MCF 10A (cell line): ENCODE measurements at places on chromosomes 5 and 9. TPM values are rescaled to one million over a fixed set of nuclear protein-coding genes. Genes with fewer than 3 reads are reported as not detected.

The ECSCR gene
- not detected in 2 replicates for total RNA-seq

The WWC1 gene
- total RNA-seq = 27.8 and 47.0 TPM in 2 replicates

- peaks cover 11% of the 10 kb centered on the region for H3K4me1 ChIP-seq
- DNase-seq = peak; percentile 74
- no peak overlapping the region for H3K4me3 ChIP-seq
- peaks cover under 1% of the 10 kb centered on the region for H3K36me3 ChIP-seq
- H3K27ac ChIP-seq = peak overlapping the region; percentile 59
These were observed 52.3 kb downstream of the NLN start for GRCh38 chr5:65774346-65774745.

- no peaks in the 10 kb centered on the region for H3K36me3 ChIP-seq
- DNase-seq = peak; percentile 19
- H3K4me1 ChIP-seq = no peaks in the 10 kb centered on the region
- H3K27ac ChIP-seq = no peak overlapping the region
These were observed 69.3 kb downstream of the ANKRD31 start for GRCh38 chr5:75167345-75167744.

The ABITRAM gene
- total RNA-seq = 39.4 and 45.5 TPM in 2 replicates

GRCh38 chr5:58064801-58065200, 395.1 kb downstream of the PLK2 start:
- no peak overlapping the region for H3K27ac ChIP-seq
- no peak for DNase-seq
- H3K27me3 ChIP-seq = no peaks in the 10 kb centered on the region
- no peak overlapping the region for H3K4me3 ChIP-seq
- H3K36me3 ChIP-seq = peaks cover 5% of the 10 kb centered on the region

GRCh38 chr5:80705801-80706200, 51.0 kb upstream of the DHFR start:
- H3K4me3 ChIP-seq = no peak overlapping the region
- no peaks in the 10 kb centered on the region for H3K4me1 ChIP-seq
- peaks cover 21% of the 10 kb centered on the region for H3K36me3 ChIP-seq
- no peak overlapping the region for H3K27ac ChIP-seq

DNA sequence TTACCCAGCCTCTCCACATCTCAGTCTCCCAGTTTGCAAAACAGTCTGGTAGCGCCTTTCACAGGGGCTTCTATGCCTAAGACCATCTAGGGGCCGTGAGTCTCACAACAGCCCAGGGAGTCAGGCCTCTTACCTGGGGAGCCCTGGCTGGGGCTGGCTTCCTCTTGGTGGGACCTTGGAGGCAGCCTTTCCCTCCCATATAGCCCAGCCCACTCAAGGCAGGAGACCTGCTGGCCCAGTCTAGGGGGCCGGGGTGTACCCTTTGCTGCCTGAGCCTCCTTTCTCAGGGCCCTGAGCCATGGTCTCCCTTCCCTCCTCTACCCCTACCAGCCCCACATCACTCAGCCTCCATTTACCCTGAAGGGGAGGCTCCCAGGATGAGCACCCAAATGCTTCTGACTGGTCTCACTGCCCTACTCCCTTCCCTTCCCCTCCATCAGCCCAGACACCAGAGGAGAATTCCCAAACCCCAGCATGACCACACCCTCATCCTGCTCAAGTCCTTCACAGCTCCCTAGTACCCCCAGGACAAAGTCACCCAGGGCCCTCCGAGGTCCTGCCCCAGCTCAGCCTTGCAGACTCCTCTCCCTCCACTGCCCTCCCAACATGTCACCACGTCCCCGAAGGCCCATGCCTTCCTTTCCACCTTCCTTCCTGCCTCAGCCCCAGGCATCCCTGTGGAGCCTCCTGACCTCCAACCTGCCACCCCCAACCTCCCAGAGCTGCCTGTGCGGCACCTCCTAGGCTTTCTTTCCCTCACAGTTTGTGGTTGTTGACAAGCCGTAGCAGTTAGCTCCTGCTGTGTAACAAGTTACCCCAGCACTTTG, 55.3 kb downstream of the BARX1 start:
- no peak for DNase-seq
- H3K4me3 ChIP-seq = no peak overlapping the region
- H3K4me1 ChIP-seq = no peaks in the 10 kb centered on the region
- H3K27ac ChIP-seq = no peak overlapping the region
- H3K27me3 ChIP-seq = peaks cover 18% of the 10 kb centered on the region

The LCN10 gene
- not detected in 2 replicates for total RNA-seq

GRCh38 chr5:124546643-124547042, 199.8 kb downstream of the ZNF608 start:
- no peak overlapping the region for H3K4me3 ChIP-seq
- no peaks in the 10 kb centered on the region for H3K27me3 ChIP-seq
- H3K36me3 ChIP-seq = no peaks in the 10 kb centered on the region
- H3K4me1 ChIP-seq = no peaks in the 10 kb centered on the region

DNA sequence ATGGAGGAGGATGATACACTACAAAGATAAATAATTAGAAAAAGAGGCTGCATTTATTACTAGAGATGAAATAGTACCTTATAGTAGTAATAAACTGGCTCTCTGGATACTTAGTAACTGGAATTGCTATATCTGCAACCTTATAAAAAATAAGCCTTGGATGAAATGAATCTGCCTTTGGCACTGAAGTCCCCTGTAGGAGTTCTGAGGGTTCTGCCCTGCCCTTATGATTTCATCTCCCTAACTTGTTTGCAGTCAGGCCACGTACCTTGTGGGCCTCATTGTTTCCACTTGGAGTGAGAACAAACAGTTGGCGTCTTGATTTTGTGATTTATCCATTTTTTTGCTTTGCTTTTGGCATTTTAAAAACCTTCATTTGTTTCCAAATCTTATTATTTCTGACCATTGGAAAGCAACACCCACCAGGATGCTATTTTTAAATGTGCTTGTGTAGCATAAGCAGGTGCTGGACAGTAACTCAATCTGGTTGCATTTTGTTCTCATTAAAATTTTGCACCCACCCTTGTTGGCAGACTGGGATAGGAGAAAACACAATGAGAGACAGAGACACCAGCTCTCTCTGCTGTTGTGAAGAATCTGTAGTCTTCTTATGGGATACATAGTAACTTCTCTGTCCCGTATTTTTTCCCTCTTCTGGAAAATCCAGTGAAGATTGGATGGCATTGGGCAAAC, 518.9 kb upstream of the SGCD start:
- no peaks in the 10 kb centered on the region for H3K27me3 ChIP-seq
- no peak for DNase-seq
- H3K36me3 ChIP-seq = no peaks in the 10 kb centered on the region
- no peak overlapping the region for H3K27ac ChIP-seq

The LCN12 gene
- total RNA-seq = 0.86 and 1.2 TPM in 2 replicates

GRCh38 chr5:164832516-164832915, 1327.1 kb downstream of the MAT2B start:
- no peaks in the 10 kb centered on the region for H3K27me3 ChIP-seq
- H3K4me3 ChIP-seq = no peak overlapping the region
- DNase-seq = no peak
- no peaks in the 10 kb centered on the region for H3K36me3 ChIP-seq
- no peaks in the 10 kb centered on the region for H3K4me1 ChIP-seq

- H3K4me1 ChIP-seq = peaks cover 10% of the 10 kb centered on the region
- H3K36me3 ChIP-seq = no peaks in the 10 kb centered on the region
- DNase-seq = no peak
These were observed 92.3 kb downstream of the PTCD2 start for GRCh38 chr5:72412283-72413055.

DNA sequence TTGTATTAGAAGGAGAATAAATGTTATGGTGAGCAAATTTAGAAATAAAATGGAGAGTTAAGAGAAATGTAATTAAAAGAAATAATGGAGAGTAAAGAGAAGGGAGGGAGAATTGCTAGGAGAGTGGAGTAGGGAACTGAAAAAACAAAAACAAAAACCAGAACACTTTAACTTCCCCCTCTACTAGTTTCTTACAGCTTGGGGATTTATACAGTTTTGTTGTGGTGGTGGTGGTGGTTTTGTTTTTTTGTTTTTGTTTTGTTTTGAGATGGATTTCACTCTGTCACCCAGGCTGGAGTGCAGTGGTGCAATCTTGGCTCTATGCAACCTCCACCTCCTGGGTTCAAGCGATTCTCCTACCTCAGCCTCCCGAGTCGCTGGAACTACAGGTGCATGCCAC, 322.4 kb downstream of the TMEM167A start:
- no peaks in the 10 kb centered on the region for H3K36me3 ChIP-seq
- no peaks in the 10 kb centered on the region for H3K4me1 ChIP-seq
- DNase-seq = no peak
- no peak overlapping the region for H3K27ac ChIP-seq
- H3K27me3 ChIP-seq = no peaks in the 10 kb centered on the region

- H3K27me3 ChIP-seq = no peaks in the 10 kb centered on the region
- H3K27ac ChIP-seq = no peak overlapping the region
- no peaks in the 10 kb centered on the region for H3K36me3 ChIP-seq
These were observed 51.2 kb downstream of the SIL1 start for GRCh38 chr5:139146809-139147482.

DNA sequence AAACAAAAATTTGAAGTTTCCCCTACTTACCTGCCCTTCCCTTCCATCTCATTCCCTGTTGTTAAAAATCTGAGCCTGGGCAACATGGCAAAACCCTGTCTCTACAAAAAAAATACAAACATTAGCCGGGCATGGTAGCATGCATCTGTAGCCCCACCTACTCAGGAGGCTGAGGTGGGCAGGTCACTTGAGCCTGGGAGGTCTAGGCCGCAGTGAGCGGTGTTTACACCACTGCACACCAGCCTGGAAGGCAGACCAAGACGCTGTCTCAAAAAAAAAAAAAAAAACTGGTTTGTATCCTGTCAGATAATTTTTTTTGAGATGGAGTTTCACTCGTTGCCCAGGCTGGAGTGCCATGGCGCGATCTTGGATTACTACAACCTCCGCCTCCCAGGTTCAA, 16.3 kb upstream of the REEP5 start:
- H3K36me3 ChIP-seq = no peaks in the 10 kb centered on the region
- H3K27ac ChIP-seq = no peak overlapping the region
- H3K4me3 ChIP-seq = no peak overlapping the region
- DNase-seq = no peak

GRCh38 chr9:29691758-29692407, 2118.6 kb upstream of the C9orf72 start:
- peak; percentile 73 for DNase-seq
- no peaks in the 10 kb centered on the region for H3K4me1 ChIP-seq
- H3K27ac ChIP-seq = no peak overlapping the region
- no peaks in the 10 kb centered on the region for H3K27me3 ChIP-seq

DNA sequence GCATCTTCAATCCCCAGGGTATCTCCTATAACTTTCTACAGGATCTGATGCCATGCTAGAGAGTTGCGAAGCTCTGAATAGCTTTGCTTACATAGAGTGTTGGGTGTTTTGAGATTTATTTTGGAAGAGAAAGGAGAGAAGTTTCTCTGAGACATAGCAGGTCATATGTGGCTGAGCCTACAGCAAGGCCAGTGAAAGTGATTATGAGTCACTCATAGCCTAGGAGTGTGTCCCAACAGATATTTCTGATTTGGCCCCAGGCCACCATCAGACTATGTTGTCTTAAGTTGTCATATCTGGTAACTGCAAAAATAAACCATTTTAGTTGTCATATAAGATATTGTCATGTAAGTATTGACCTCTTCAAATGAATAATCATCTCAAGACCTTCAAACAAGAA, 132.0 kb upstream of the RAI14 start:
- H3K27ac ChIP-seq = no peak overlapping the region
- peak; percentile 85 for DNase-seq
- no peaks in the 10 kb centered on the region for H3K36me3 ChIP-seq
- H3K4me1 ChIP-seq = peaks cover 20% of the 10 kb centered on the region
- H3K4me3 ChIP-seq = no peak overlapping the region

DNA sequence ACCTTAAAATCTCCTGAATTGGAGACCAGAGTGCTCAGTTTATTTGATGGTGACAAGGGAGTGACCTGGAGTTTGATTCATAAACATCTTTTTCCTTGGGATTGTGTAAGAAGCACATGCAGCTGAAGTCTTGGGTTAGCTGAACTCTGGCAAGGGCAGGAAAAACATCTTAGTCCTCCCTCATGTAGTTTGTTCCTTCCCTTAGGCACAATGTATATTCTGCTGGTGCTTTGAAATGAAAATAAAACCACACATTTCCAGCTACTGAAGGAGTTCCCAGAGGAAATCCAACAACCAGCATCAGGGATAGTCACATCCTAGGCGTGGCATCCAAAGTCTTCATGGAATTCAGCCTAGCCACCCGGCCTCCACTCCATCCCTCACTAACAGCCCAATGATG, 95.2 kb upstream of the PAPPA start:
- H3K4me1 ChIP-seq = peaks cover 23% of the 10 kb centered on the region
- H3K27me3 ChIP-seq = no peaks in the 10 kb centered on the region
- peak overlapping the region; percentile 59 for H3K27ac ChIP-seq
- DNase-seq = peak; percentile 39
- no peak overlapping the region for H3K4me3 ChIP-seq
- H3K36me3 ChIP-seq = peaks cover 7% of the 10 kb centered on the region

DNA sequence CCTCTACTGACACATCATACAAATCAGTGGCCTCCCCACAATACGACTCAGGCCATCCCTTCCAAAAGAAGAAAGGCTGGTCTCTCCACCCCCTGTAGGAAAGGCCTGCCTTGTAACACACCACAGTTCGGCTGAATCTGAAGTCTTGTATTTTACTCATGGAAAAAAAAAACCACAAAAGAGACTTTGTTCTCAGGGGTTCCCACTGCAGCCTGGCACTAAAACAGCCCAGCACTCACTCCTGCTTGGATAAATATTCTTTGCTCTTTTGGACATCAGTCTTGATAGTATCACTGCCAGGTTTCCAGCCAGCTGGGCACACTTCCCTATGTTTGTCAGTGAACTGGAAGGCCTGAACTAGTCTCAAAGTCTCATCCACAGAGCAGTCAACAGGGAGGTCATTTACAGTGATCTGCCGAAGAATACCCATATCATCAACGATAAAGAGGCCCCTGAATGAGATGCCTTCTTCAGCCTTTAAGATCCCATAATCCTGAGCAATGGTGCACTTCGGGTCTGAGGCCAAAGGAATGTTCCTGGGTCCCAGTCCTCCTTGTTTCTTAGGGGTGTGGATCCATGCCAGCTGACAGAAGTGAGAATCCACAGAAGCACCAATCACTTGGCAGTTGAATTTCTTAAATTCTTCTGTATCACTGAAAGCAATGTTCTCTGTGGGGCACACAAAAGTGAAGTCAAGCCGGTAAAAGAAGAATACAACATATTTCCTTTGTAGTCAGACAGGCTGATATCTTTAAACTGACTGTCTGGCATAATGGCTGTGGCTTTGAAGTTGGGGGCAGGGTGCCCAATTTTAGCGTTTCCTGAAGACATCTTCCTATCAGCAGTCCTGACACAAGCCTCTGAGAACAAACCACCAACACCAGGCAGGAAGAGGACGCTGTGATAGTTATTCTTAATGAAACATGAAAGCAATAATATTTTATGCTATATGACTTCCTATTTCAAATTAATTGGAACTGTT, 198.1 kb downstream of the LURAP1L start:
- H3K4me3 ChIP-seq = no peak overlapping the region
- H3K36me3 ChIP-seq = no peaks in the 10 kb centered on the region
- no peak for DNase-seq
- peaks cover 8% of the 10 kb centered on the region for H3K4me1 ChIP-seq
- H3K27me3 ChIP-seq = no peaks in the 10 kb centered on the region
- no peak overlapping the region for H3K27ac ChIP-seq

- no peak overlapping the region for H3K27ac ChIP-seq
- H3K36me3 ChIP-seq = no peaks in the 10 kb centered on the region
- peaks cover under 1% of the 10 kb centered on the region for H3K4me1 ChIP-seq
- H3K4me3 ChIP-seq = no peak overlapping the region
- no peak for DNase-seq
These were observed 354.4 kb downstream of the ADAMTS6 start for GRCh38 chr5:65127161-65127901.

- no peak overlapping the region for H3K4me3 ChIP-seq
- H3K27ac ChIP-seq = no peak overlapping the region
- no peak for DNase-seq
- peaks cover 6% of the 10 kb centered on the region for H3K4me1 ChIP-seq
- H3K36me3 ChIP-seq = no peaks in the 10 kb centered on the region
These were observed 53.2 kb upstream of the ISOC1 start for GRCh38 chr5:129041196-129041881.
